ENCODE measurements at places on chromosomes 11 and 22.
A peak's percentile ranks its signal among the peaks of the same experiment; 100 is the strongest.

DNA sequence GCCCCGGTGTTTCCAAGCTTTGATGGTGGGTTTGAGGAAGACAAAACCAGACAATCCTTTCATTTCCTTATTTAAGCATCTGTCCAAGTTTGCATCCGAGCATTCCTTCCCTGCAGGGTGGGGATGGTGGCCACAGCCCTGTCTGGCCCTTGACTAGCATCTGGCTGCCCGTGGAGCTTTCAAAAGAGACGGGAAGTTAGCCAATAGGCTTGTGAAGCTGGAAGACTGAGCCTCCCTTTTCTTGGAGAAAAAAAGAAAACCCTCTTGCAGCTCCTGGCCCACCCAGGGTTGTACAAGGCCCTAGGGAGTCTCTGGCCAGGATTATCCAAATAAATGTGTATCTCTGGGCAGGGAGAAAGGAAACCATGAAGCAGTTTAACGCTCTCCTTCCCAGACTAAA, 60.6 kb downstream of the MICAL2 start:
- DNase-seq = no peak

GRCh38 chr11:12537778-12538401, 136.3 kb upstream of the TEAD1 start:
- no peak for DNase-seq

DNA sequence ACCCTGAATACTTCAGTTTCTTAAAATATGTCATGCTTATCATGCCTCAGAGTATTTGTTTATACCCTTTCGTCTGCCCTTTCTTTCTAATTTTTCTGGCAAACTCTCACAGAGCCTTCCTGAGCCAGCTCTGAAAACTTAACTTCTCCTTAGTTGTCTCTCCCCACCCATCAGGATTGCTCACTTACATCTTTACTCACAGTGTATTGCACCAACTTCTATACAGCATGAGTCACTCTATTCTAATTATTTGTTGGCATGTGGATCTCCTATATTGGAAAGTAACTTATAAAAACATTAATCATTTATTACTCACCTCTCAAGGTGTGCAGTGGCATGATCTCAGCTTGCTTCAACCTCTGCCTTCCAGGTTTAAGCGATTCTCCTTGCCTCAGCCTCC, 114.9 kb downstream of the FANCF start:
- peak; percentile 4 for DNase-seq

GRCh38 chr11:61793083-61793828, 545 bp downstream of the FEN1 start:
- peak; percentile 30 for DNase-seq

DNA sequence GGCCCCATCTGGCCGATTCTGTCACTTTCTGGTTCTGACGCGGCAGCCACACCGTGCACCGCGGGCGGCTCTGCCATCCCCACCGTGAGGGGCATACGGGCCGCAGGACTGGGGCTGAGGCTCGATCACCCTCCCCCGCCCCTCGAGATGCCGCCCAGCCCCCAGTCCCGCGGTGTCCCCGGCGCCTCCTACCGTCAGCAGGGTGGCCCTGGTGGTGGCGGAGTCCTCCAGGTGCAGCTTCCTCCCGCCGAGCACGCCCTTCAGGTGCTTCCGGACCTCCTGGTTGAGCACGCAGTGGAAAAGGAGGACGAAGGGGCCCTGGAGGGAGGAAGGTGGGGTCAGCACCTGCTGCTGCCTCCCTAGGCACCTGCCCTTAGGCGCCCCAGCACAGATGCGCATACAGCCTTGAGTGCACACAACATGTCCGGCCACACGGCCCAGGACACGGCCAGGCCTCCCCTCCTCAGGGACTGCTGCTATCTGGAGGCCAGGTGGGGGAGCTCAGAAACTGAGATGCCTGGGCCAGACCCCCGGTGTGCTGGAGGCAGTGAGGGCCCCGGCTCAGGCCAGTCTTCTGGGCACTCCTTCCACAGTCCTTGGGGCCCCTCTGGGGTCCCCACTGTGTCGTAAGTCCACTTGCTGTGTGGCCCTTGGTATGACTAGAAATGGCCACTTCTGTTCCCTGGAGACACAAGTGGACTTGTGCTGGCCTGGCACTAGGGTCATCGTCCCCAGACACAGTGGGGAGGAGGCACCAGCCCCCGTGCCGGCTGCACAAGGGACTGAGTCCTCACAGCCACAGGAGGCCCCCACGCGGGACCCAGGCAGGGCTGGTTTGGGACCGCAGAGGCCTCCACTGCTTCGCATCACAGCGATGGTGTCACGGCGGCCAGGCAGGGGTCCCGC, 31.5 kb downstream of the TRMU start:
- DNase-seq = no peak

DNA sequence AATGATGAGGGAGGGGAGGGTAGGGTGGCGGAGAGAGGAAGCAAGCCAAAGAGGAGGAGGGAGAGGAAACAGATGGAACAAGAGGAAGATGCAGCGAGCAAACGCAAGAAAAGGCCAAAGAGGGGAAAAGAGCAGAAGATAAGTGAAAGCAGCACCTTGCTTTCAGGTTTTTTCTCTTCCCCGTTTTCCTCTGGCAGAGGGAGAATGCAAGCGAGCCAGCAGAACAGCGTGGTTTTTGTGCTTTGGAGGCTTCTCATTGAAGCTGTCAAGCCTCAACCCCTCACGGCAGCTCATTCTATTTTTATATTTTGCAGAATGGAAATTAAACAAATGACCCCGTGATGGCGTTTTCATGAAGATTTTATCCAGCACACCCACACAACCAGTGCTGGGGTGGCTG, 67.1 kb upstream of the GRAMD1B start:
- no peak for DNase-seq

GRCh38 chr11:83249972-83250593, 36.1 kb downstream of the CCDC90B start:
- DNase-seq = peak; percentile 70

DNA sequence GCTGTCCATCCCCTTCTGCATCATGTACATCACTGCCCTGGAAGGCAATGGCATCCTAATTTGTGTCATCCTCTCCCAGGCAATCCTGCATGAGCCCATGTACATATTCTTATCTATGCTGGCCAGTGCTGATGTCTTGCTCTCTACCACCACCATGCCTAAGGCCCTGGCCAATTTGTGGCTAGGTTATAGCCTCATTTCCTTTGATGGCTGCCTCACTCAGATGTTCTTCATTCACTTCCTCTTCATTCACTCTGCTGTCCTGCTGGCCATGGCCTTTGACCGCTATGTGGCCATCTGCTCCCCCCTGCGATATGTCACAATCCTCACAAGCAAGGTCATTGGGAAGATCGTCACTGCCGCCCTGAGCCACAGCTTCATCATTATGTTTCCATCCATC, 337 bp downstream of the OR52B6 start:
- DNase-seq = no peak
